ENCODE measurements at places on chromosomes 11 and 22.

DNA sequence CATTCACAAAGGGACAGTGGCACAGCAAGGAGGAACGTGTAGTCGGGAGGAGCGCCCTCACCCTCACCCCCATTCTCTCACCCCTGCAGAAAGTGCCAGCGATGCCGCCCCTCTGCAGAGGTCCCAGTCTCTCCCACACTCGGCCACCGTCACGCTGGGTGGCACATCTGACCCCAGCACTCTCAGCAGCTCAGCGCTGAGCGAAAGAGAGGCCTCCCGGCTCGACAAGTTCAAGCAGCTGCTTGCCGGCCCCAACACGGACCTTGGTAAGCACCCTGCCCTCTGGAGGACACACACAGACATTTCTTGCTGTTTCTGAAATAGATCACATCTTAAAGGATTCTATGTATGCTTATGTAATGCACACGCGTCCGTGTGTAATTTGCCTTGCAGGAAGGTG lies 34.9 kb downstream of the TBC1D22A start:
- no peak for DNase-seq

GRCh38 chr11:102286292-102286691 lies 31.0 kb upstream of the BIRC3 start:
- no peak for DNase-seq

DNA sequence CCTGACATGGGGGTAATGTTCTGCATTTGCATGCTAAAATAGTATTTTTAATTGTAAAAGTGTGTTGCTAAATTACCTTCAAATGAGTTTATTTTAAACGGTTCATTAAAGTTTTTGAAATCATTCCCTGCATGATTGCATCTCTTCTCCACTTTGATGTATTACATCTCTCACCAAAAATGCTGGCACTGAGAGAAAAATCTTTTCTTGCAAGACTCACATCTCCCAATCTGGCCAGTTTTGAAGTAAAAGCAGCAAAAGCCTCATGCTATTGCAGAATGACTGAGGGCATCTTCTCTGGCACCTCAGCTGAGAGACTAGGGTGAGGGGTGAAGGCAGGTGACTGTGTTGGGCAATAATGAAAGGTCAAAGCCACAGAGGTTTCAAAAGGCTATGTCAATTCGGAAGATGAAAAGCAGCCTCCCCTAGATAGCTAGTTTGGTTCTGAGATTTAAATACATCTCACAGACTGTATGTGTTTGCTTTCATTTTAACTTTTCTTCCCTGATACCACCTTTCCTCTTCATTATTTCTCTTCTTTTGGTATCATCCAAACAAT lies 292.2 kb upstream of the RAG2 start:
- no peak for DNase-seq

DNA sequence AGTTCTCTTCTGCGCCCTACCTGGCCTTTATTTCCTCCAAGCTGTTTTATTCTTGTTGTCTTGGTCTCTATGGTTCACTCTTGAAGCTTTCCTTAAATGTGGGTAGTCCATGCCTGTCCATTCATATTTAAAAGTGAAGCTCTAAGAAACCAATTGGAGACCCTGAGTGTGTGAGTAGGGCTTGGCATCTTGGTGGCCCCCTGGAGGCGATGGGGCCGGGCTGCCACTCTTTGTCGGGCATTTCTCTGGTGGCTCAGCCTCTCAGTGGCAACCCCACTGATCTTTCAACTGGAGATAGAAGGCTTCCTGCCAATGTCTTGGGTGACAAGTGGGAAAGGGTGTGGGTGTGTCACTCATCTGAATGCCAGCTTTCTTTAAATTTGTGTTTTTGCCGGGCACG lies 9.1 kb downstream of the TRPT1 start:
- DNase-seq, result no peak

DNA sequence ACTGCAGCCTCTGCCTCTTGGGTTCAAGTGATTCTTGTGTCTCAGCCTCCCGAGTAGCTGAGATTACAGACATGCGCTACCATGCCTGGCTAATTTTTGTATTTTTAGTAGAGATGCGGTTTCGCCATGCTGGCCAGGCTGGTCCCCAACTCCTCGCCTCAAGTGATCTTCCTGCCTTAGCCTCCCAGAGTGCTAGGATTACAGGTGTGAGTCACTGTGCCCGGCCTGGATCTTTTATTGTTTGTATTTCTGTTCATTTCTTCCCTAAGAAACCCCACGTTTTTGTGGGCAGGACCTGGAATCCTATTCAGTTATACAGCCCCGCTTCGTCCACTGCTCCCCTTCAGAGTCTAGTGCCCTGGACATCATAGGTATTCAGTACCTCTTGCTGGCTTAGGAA lies 28.7 kb downstream of the ZBTB16 start:
- no peak for DNase-seq

- no peak for DNase-seq
Measured at GRCh38 chr22:32579529-32580220, 105.1 kb downstream of the FBXO7 start.

- no peak for DNase-seq
Measured at GRCh38 chr11:103946793-103947545, 89.5 kb upstream of the DDI1 start.

- no peak for DNase-seq
Measured at GRCh38 chr22:44793106-44793505, 40.7 kb downstream of the ARHGAP8 start.

GRCh38 chr11:119729951-119730613 lies 1.1 kb upstream of the NECTIN1 start:
- no peak for DNase-seq

GRCh38 chr11:118939953-118940598 lies 14.3 kb upstream of the BCL9L start:
- DNase-seq, result no peak

DNA sequence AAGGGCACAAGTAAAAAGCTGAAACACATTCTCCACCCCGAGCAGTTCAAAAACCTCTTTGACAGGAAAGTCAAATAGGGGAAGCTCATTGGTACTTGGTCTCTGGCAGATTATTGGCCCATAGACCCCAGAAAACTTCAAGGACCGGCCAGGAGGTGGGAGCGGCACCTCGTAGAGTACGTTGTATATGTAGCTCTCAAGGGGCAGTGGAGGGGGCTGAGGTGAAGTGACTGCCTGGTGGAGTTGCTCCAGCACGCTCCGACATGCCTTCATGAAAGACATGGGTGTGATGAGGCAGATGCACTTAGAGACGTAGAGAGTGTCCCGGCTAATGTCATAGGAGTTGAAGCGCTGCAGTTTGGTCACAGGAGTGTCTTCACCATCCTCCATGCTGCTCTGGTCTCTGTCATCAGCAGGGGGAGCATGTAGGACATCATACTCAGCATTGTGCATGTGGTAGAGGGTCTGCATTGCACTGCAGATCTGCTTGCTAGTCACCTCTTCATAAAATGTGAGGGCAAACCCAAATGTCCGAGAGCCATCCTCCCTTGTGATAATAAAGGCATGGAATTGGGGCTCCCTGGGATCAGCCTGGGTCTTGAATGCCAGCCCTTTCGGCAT lies 61.3 kb downstream of the DENND5A start:
- DNase-seq, result no peak

DNA sequence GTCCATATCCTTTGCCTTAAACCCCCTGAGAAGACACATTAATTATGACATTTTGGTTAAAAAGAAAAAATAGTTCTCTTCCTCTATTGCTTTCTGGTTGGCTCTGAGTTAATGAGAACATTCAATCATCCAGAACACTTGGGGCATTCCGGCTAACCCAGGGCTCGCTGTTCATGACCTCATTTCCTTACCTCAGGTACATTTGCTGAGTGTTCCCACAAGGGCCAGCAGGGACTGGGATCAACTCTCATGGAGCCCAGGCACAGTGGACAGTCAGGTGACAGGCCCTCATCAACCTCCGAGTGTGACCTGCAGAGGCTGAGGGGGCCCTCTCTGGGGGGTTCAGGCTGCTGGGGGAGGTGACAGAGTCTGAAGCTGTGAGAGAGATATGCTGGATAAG lies 98.9 kb downstream of the MYO18B start:
- DNase-seq, result no peak

DNA sequence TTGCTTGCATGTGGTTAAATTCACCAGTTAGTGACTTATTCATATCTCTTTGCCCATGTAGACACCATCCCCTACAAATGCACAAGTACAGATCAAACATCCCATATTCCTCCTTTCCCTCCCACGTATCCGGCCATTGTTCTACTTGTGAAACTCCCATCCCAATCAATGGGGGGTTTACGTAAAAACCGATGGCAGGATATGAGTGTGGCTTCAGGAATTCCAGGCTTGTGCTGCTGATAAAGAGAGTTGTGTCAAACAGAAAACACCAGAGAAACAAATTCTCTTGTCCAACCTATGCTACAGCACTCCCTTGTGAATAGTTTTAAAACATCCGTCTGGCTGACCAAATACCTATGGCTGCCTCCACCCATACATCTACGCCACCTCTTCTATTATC lies 15.5 kb downstream of the FLI1 start:
- no peak for DNase-seq

- DNase-seq, result no peak
Measured at GRCh38 chr22:37777122-37777687, 30.5 kb upstream of the GCAT start.

DNA sequence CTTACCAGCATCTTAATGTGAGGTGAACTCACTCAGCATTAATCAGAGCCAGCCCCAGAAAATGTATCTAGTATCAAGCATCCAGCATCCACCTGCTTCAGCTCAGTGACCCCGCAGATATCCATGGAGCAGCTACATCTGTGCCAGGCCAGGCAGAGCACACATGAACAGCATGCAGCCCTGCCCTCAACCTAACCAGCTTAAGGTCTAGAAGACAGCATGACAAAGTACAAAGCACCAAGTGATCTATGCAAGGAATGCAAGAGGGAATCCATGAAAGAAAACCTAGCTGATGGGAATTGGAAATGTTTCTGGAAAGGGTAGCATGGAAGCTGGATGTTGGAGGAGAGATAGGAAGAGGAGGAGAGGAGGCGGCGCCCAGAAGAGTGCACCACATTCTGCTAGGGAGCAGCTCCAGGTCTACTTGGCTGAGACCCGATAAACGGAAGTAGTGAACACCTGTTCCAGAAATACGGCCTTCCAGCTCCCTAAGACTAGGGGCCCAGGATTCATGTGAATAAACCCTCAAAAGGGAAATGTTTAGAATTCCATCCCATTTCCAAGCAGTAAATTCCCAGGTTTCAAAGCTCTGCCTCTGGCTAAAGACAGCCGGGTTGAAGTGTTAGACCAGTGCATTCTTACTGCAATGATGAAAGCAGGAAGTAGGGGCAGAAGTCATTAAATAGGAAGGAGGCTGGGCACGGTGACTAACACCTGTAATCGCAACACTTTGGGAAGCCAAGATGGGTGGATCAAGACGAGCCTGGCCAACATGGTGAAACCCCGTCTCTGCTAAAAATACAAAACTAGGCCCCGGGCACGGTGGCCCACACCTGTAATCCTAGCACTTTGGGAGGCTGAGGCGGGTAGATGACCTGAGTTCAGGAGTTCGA lies 23.5 kb upstream of the L3MBTL2 start:
- DNase-seq, result no peak

GRCh38 chr11:5703741-5704536 lies 14.3 kb downstream of the TRIM22 start:
- no peak for DNase-seq
